ENCODE measurements at places on chromosomes 2 and 18.

DNA sequence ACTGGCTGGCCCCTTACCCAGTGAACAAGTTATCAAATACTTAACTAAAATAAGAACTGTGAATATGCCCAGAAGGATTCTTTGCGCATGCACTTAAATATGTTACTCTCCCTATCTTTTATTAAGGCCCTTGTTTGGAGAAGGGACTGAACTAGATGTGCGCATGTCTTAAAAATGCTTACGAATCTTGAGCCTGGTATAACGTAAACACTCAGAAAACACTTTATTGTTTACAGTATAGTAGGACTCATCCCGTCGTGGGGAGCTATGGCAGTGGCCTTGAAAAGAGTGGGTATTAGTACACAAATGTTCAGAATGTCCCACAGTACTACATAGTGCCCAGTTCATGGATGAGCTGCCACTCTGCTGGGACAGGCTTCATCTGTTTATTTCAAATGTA lies 75.9 kb upstream of the MAP4K3 start:
- no peak for DNase-seq

DNA sequence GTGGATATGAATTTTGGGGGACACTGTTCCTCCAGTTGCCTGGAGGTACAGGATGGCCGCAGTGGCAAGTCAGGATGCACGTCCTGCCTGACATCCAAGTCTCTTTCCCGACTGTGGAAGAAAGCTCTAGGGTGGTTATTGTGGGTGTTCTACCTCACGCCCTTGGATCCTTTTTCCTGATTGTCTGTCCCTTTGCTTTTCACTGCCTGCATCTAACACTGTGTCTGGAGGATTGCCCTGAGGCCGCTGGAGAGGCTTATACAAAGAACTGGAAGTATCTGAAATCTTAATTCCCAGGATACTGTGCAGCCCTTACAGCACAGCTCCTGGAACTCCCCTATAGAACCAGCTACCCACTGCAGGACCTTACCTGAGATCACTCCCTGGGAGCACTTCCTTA lies 250.5 kb downstream of the TFCP2L1 start:
- no peak for DNase-seq

GRCh38 chr2:221753401-221753800 lies 181.3 kb upstream of the EPHA4 start:
- no peak for DNase-seq

GRCh38 chr18:40235836-40236235 lies 1719.2 kb upstream of the PIK3C3 start:
- DNase-seq, result no peak

DNA sequence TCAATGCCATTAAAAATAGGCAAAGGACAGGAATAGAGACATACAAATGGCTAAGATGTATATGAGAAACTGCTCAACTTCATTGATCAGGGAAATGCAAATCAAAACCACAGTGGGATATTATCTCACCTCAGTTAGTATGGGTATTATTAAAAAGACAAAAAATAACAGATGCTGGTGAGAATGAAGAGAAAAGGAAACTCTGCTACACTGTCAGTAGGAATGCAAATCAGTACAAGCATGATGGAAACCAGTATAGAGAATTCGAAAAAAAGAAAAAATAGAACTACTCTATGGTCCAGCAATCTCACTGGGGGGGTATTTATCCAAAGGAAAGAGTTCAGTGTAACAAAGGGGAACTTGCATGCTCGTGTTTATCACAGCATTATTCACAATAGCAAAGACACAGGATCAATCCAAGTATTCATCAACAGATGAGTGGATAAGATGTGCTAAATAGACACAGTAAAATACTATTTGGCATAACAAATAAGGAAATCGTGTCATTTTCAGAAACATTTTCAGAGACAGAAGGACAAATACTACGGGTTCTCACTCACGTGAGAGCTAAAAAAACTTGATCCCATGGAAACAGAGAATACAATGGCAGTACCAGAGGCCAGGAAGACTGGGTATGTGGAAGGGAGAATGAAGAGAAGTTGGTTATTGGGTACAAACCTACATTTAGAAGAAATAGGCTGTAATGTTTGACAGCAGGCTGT lies 60.6 kb downstream of the CCDC74A start:
- no peak for DNase-seq

GRCh38 chr2:213065583-213066442 lies 85.6 kb downstream of the IKZF2 start:
- no peak for DNase-seq

GRCh38 chr2:36163520-36164254 lies 191.9 kb upstream of the CRIM1 start:
- DNase-seq, result no peak

- DNase-seq, result no peak
Measured at GRCh38 chr2:11716689-11717321, 29.6 kb upstream of the LPIN1 start.

GRCh38 chr2:207528980-207529329 lies 807 bp upstream of the CREB1 start:
- DNase-seq, result peak; percentile 44

- no peak for DNase-seq
Measured at GRCh38 chr2:217611626-217612127, 391.1 kb downstream of the TNS1 start.

- DNase-seq, result no peak
Measured at GRCh38 chr18:25349131-25349925, 2.6 kb downstream of the ZNF521 start.

- no peak for DNase-seq
Measured at GRCh38 chr2:113088213-113088992, 20.6 kb downstream of the IL1F10 start.

- no peak for DNase-seq
Measured at GRCh38 chr18:47179520-47179919, 3.4 kb upstream of the IER3IP1 start.

DNA sequence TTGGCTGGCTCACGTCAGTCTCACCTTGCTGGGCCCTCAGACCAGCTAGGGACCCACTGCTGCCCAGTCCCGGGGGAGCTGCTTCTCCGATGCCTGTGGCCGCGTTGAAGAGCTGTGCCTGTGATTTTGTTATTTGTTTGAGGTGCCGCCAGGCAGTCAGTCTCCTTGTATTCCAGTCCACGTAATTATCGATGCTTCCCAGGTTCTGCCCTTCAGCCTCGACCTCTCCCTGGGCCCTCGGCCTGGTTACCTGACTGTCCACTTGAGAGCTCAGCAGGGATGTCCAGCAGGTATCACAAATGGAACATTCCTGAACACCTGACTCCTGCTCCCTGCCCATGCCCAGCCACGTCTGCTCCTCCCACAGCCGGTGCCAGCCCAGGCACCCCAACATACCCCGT lies 195.9 kb upstream of the HS6ST1 start:
- DNase-seq, result no peak

DNA sequence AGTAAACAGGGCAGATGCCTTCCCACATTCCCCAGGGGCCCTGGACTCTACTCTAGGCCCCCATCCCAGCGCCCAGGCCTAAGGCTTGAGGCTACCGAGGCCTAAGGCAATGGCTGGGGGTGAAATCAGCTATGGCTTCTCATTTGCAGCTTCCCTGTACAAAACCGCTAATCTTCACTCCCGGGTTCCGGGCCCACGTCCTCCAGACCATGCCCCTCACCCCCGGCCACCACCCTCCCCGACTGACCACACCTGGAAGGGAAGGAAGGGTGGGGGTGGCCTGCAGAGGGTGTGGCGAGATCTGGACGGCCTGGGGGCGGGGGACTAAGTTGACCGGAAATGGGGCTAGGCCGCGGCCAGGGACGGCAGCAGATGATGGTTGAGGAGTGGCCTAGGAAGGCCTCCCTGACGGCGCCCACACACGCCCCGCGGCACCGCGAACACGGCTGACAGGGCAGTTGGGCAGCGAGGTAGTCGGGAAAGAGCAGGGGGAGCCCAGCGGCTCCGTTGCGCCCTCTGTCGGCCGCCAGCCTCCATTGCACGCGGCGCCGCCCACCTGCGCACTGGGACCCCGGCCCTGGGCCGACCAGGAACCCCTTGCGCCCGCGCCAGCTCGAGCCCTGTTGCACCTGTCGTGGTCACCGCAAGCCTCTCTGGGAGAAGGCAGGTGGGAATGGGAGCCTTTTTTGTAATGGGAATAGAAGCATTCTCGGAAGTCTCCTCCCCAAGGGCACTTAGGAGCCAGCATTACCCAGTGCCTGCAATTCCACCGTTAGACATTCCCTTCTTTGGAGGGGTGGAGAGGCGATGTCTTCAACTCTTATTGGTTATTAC lies 117.1 kb upstream of the STPG4 start:
- no peak for DNase-seq

GRCh38 chr18:67514901-67515540 lies 1.5 kb downstream of the DSEL start:
- no peak for DNase-seq

DNA sequence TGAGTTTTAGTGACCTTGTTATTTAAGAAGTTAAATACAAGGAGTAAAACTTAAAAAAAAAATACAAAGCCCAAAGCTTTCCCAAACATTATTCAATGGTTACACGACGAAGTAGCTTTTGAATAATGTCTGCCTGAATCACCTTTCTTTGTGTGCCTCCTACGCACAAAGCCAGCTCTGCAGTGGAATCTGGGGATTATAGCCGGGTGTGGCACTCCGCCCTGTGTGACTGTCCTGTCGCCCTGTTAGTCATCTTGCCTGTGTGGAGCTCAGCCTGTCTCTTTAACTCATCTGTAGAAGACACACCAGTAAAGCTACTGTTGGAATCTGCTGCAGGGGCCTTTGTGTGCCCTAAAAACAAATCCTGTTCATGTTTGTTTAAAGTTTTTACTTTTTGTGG lies 79.4 kb upstream of the TCF7L1 start:
- DNase-seq, result no peak
